ENCODE measurements at places on chromosomes 5 and 9.

- DNase-seq, result peak; percentile 80
Observed at GRCh38 chr9:122810306-122810946, 10.5 kb downstream of the OR1K1 start.

- no peak for DNase-seq
Observed at GRCh38 chr5:179336126-179336870, 9.0 kb downstream of the ADAMTS2 start.

DNA sequence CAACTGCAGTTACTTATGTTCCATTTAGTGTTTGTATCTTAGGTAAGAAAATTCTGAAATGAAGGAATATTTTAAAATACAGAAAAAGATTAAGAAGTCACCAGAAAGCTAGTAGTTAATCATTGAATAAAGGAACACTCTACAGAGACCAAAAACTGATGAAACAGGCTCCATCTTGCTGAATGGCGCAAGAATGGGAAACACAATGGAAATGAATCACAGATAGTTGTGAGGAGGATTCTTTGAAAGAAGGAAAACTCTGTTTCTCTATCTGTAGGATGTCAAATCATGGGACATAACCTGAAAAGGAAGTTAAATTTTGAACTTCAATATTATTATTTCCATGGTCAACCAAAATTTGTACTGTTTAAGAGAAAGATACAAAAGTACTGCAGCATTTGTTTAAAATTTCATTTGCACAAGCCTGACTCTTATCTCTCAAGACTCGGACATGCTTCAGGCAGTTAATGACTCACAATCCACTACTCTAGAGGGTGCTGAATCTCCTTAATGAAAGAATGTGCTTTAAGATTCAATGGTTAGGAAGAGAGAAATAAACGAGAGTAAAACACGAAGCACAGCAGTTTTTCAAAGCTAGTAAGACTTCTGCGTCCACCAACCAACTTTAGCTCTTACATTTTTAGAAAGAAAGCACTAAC is 1064.4 kb upstream of the DMAC1 start:
- no peak for DNase-seq

- no peak for DNase-seq
Observed at GRCh38 chr5:166062719-166063118, 2228.7 kb upstream of the WWC1 start.

- no peak for DNase-seq
Observed at GRCh38 chr9:5185220-5185840, at the start of gene INSL6. TSS of gene INSL6 (minus strand) at chr9:5185639. CDS start at chr9:5185602, 37 bp downstream.

GRCh38 chr5:72842816-72843215 is 26.4 kb downstream of the TNPO1 start:
- DNase-seq, result no peak

- no peak for DNase-seq
Observed at GRCh38 chr5:26945901-26946300, 92.5 kb downstream of the CDH9 start.

- no peak for DNase-seq
Observed at GRCh38 chr9:132187121-132187620, 25.3 kb downstream of the NTNG2 start.

- no peak for DNase-seq
Observed at GRCh38 chr5:59354811-59355210, 538.7 kb downstream of the PDE4D start.

GRCh38 chr9:88684845-88685244 is 149.9 kb downstream of the NXNL2 start:
- no peak for DNase-seq

- DNase-seq, result peak; percentile 64
Observed at GRCh38 chr9:93143830-93144530, 9.9 kb upstream of the NINJ1 start.

- no peak for DNase-seq
Observed at GRCh38 chr9:36268007-36268427, 9.8 kb upstream of the GNE start.

DNA sequence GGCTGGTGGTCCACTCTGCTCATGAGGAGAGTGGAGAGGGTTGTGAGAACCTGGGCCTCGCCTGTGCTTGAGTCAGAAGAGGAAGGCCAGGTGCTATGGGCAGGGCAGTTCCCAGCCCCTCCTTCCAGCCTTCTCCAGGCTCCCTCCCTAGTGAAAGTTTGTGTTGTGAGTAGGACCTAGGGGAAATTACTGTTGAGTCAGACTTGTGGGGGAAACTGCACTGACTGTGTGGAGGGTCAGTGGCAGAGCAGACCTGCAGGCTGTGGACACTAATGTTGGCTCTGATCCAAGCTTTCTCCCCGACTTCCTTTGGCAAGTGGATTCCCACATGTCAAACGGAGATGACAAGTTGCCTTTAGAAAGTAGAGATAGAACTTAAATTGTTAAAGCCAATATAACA is 102.6 kb downstream of the ARHGAP26 start:
- DNase-seq, result no peak

DNA sequence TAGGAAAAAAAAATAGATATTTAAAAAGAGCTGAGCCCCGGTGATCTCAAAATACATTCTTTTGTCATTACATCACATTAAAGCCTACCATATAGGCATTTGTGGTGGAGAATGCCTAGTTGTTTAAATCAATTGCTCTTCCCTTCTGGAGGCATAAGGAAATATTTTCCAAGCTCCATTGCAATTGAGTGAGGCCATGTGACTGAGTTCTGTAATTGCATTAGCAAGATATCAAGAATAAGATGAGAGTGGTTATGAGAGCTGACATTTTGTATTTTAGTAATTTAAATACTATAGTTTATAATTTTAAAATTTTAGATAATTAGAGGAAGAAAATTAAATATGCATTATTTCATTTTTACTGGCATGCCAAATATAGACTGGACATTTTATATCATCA is 1195.9 kb downstream of the DTWD2 start:
- DNase-seq, result no peak

GRCh38 chr5:79727451-79728355 is 38.1 kb downstream of the CMYA5 start:
- no peak for DNase-seq

DNA sequence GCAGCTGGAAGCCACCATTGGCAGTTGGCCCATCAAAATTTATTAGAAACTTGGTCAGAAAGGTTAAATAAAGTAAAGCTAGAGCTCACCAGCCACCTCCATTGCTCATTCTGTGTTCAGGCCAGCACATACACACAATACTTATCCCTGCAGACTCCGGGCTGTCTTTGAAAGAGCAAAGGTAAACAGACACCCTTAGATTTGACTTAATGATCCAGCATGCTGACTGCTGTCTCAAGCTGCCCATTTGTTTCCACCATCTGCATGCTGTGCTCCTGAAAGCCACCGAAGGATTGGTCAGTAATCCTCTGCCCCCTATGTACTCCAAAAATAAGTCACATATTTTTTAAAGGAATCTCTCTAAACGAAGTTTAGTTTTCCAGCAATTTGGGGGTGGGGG is 1059.8 kb upstream of the DMAC1 start:
- no peak for DNase-seq

DNA sequence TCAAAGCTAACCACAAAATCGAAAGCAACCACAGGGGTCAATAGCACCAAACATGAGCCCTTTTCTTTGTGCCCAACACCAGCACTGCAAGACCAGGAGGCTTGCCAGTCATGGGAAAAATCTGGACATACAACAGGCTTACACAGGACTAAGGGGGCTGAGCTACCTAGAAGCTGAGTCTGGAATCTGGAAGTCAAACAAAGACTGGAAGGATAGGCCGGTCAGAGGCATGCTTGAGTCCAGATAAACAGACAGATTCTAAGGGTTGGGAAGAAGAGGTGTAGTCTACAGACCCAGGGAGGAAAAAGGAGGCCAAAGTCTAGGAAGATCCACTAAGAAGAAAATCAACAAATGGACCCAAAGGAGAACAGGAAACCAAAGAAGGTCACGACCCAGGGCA is 73.3 kb downstream of the MYO10 start:
- DNase-seq, result no peak

DNA sequence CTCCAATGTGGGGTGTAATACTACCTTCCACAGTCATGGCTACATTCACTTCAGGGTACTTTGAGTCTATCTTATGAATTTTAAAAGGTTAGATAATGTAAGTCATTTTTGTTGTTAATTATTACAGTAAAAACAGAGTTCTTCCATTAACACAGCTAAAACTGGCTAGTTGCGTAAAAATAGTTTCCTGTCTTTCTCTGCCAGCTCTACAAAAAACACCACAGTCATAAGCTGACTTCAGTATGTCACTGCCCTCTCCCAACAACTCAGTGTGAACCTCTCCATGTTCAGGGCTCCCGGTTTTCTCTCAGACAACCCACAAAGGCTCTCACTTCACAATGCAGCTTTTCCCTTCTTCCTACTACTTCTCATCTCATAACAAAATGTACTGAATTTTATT is 84.8 kb upstream of the ITGA1 start:
- DNase-seq, result no peak

DNA sequence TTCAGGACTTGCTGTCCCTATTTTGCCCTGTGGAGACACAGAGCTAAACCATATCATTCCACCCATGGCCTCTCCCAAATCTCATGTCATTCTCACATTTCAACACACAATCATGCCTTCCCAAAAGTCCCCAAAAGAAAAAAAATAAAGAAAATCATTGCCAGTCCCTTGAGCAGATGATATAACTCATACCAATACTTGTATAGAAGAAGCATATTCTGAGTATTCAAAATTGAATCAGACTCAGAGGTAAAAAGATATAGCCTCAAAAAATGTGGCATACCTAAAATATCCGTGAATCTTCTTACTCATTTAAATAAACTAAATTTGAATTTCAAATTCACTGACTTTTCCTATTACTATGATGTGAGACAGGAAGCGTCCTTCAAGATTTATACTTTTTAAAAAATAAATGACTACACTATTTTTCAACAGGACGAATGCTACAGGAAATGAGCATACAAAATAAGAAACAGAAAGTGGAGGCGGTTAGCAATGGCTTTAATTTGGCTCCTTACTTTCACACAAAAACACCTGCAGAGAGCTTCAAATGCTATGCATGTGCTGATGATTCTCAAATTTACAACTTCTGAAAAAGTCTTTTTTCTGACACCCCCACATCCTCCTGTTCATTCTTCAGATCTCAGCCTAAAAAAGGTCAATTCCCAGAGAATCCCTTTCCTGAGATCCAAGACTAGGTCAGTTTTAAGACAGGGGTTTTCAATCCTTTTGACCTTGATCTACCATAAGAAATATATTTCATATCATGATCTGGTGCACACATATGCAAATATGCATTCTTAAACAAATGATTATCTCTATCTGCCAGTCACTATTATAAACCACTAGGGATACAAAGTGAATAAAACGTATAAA is 39.6 kb upstream of the DMXL1 start:
- no peak for DNase-seq

DNA sequence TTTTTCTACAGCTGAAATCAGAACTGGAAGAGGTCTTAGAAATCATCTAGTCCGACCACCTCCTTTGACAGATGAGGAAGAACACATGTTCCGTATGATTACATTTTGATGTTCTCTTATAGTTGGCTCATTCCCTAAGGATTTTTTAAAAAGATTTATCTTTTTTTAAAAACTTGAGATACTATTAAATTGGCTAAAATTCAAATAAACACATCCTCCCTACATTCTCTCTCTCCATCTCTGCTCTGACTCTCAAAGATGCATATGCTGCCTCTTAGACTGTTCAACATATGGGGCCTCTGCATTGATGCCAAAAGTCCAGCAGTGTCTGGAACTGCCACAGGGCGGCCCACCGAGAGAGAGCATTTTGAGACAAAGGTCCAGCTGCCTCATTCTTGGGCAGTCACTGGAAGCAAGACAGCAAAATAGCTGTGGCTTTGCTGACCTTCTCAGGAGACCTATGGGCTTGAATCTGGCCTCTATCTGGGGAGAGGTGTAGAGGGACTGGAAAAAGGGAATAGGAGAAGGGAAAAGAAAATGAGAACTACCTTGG is 12.8 kb upstream of the TSSK1B start:
- DNase-seq, result no peak

DNA sequence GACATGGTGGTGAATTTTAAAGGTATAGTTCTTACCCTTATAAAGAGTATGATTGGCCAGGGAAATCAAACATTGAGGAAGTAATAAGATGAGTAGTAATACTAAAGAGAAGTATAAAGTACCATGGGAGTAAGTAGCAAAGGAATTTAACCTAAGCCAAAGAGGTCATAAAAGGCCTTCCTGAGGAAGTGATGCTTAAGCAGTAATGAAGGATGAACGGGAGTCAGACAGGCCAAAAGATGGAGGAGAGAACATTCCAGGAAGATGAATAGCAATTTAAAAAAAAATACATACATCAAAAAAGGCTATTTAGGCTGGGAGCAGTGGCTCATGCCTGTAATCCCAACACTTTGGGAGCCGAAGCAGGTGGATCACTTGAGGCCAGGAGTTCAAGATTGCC is 29.0 kb downstream of the KLHL3 start:
- DNase-seq, result no peak

DNA sequence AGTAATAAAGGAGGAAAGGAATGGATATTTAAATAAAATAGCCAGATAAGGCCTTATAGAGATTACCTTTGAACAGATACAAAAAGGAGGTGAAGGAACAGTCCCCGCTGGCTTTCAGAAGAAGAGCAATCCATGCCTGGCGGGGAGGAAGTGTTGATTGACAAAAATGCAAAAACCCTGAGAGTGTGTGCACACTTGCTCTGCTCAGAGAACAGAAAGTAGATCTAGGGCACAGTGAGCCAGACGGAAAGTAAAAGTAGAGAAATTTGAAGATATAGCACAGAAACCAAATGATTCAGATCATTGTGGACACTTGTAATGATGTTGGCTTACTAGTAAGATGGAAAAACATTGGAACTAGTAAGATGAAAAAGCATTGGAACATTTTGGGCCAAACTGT is 720.6 kb downstream of the PTPRD start:
- no peak for DNase-seq

DNA sequence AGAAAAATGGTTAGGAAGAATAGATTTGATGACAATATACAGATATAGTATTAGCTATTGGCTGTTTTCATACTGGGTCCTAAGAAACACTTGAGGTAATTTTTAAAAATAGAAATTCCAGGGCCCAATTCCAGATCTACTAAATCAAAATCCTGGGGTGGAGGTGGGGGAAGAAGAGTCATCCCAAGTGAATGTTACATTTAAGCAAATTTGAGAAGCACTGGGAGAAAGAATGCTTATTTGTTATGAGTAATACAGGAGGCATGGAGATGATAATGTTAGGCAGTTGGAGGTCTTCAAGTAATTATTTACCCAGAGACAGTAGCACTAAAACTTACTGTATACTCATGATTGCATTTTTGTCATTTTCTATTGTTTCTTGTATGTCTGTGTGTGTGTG is 93.0 kb upstream of the DAB2 start:
- peak; percentile 94 for DNase-seq

- peak; percentile 76 for DNase-seq
Observed at GRCh38 chr5:148443998-148444397, 60.2 kb downstream of the FBXO38 start.

GRCh38 chr9:90569511-90569910 is 73.1 kb downstream of the DIRAS2 start:
- DNase-seq, result no peak

DNA sequence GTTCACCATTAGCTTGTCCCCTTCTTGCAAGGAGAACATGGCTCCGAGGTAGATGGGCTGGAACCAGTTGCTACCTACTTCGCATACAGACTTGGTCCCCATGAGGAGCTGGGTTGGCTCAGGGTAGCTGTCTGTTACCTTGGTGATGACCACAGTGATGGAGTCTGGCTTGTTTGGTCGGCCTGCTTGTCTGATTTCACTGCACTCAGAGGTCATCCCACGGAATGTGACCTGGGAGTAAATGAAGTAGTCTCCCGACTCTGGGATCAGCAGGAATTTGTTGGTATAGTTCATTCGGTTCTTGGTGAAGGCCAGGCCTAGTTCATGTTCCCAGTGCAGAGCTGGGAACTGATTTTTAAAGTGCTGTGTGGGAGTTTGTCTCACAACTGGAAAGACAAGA is 15.3 kb downstream of the TNFSF15 start:
- DNase-seq, result no peak

All from muscle of back (tissue), 13 donors.